NCI-H2081 (cell line): ENCODE measurements at places on chromosomes 3 and 15.

DNA sequence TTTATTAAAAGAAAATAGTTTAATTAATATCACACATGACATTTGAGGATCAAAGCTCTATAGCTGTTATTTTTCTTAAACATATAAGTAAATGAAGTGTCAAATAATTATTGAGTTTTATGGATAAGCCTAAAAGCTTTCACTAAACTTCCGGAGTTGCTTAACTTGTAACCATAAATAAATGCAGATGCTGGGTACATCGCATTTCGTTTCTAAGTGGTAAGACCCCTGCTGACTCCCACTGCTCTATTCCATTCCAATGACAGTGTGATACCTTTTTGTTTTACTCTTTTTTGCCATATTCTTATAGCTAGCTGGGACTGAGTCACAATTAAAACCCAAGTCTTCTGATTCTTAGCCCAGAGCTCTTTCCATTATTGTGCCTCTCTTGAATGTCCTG, 411.1 kb downstream of the SOX2 start:
- no peak for DNase-seq

DNA sequence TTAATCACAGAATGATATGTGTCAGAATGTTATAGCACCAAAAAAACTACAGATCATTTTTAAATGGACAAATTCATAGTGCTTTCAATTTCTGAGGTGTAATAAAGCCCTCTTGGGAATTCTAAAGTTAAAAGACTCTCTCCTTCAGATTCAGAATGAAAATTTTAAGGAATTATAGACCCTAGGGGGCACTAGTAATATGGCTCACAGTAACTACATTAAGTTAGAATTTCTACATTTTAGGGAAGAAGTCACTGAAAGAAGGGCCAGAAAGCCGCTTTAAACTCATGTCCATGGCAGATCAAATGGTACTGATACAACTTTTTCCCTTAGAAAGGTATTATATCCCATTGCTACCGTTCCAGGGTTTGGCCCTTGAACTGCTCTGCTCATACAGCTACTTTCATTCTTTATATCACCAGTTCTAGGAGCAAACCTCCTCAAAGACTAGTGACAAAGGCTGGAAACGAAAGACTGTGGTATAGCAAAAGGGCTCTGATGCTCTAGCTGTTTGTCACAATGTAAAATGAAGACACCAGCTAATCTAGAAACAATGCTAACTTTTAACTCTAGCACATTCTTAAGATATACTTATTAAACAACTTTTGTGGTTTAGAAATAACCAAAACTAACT, 18.1 kb downstream of the DAZL start:
- no peak for DNase-seq

GRCh38 chr3:118088696-118089095, 946.0 kb downstream of the IGSF11 start:
- no peak for DNase-seq

- no peak for DNase-seq
These were observed 162.5 kb downstream of the FNDC3B start for GRCh38 chr3:172201870-172202236.

- DNase-seq, result no peak
These were observed 9.0 kb upstream of the ADGRG7 start for GRCh38 chr3:100600181-100601042.
